ENCODE measurements at places on chromosomes 4 and X.

GRCh38 chr4:97235521-97235920 lies 907.8 kb downstream of the STPG2 start:
- DNase-seq = no peak

DNA sequence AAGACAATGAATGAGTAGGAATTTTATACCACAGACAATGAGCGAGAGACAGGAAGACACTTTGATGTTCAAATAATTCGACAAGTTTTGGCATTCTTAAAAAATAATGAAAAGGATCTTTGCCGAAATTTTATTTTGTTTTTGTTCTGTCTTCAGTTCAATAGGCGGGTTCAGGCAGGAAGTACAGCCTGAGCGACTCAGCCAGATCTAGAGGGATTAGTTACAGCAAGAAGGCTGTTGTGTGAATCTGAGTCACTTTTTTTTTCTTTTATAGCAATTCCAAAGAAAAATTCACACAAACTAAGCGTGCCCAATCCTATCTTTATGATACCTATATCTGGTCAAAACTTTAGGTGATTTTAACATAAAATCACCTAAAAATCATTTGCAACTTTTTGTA lies 505.4 kb upstream of the FAM241A start:
- peak; percentile 83 for DNase-seq

GRCh38 chr4:1516881-1517480 lies 110.7 kb upstream of the NKX1-1 start:
- DNase-seq = no peak

- no peak for DNase-seq
These were observed 310.0 kb upstream of the PCDH10 start for GRCh38 chr4:132839070-132839469.

- peak; percentile 22 for DNase-seq
These were observed 176.4 kb downstream of the BMPR1B start for GRCh38 chr4:94934201-94934600.

- no peak for DNase-seq
These were observed 890.7 kb upstream of the INTU start for GRCh38 chr4:126742048-126742447.

DNA sequence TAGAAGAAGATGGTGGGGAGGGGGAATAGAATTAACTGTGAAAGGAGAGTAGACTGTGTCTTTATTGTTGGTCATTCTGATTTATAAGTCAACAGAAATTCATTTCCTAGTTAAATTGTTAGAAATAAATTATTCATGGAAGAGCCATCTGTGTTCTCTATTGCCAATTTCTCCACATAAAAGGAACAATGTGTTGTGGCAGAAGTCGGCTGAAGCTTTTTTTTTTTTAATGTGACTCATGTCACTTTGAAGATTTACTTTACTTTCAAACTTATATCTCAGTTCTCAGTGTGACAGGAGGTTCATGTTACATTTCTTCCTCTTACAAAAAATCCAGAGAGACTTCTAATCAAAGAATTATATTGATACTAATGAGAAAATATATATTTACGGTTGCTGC lies 60.5 kb downstream of the CPE start:
- DNase-seq = no peak

DNA sequence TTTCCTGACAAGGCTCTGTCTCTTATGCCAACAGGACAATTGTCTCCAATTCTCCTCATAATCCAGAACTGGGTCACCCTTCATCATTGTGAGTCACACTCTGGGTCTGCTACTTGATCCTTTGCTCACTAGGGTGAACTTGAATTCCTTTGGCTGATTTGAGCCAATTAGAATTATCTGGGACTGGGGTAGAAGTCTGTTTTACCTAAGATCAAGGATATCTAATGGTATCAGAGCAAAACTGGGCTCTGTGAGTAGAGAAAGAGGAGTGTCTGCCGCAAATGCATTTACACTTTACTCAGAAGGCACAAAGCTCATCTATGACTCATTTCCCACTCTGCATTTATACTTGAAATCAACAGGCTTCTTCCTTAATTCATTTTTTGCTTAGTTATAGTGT lies 72.6 kb downstream of the PITX2 start:
- DNase-seq = no peak

DNA sequence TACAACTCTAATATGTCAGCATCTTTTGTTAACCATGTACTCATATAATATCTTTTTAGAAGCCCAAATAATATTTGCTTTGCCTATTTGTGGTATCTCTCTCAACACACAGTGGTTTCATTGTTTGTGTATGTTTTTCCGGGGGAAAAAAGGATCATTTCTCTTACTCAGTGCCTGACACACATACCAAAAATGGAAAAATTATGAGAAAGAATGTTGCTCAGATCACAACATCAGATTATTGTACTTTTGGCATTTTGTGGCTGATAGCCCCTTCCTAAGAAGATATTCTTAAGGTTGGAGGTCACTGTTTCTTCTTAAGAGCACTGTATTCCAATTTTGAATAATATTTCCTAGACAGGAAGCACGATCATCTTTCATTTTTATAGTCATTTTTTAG lies 93.6 kb downstream of the PDLIM5 start:
- DNase-seq = no peak
